Glutamatergic neuron (in vitro differentiated cells): ENCODE measurements at places on chromosomes 4 and X. TPM values are rescaled to one million over a fixed set of nuclear protein-coding genes. Genes with fewer than 3 reads are reported as not detected.

Gene AREG
- total RNA-seq, result not detected

DNA sequence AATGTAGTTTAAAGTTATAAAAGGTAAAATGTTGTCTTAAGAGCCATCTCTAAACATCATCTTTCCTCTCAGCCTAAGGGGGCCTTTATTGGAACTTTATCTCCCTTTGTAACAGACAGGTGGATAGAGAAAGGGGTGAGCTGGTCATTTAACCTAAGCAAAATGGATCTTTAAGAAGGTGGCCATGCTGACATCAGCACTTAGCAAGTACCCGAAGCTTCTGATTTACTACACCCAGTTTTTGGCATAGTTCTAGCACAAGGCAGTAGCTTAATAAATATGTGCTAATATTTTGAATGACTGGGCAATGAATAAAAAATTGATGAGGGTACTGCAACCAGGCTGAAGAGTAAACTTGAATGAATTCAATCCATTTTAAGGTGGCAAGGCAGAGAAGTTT is 172.7 kb downstream of the GABRG1 start:
- no peak for DNase-seq

- no peak for DNase-seq
Observed at GRCh38 chr4:2927696-2928075, 35.5 kb downstream of the NOP14 start.

DNA sequence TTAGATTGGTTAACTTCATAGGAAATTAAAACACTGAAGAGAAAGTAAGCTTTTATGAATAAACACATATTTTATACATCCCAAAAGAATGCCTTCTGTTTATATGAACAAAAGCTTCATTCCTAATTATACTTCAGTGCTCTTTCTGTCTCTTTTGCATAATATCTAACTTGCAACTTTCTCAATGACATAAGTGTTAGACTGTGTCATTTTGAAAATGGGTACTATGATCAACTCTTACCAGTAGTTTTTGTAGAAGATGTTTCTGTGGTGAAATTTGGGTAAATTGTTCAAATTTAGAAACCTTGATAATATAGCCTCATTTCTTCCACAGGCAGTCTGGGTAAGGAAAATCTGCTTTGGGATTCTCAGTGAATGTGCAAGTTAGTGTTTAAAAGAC is 991.4 kb downstream of the CCSER1 start:
- no peak for DNase-seq

GRCh38 chr4:110620691-110621327 is 2.1 kb downstream of the PITX2 start:
- peak; percentile 80 for DNase-seq
